ENCODE measurements at places on chromosomes 11 and 22.

DNA sequence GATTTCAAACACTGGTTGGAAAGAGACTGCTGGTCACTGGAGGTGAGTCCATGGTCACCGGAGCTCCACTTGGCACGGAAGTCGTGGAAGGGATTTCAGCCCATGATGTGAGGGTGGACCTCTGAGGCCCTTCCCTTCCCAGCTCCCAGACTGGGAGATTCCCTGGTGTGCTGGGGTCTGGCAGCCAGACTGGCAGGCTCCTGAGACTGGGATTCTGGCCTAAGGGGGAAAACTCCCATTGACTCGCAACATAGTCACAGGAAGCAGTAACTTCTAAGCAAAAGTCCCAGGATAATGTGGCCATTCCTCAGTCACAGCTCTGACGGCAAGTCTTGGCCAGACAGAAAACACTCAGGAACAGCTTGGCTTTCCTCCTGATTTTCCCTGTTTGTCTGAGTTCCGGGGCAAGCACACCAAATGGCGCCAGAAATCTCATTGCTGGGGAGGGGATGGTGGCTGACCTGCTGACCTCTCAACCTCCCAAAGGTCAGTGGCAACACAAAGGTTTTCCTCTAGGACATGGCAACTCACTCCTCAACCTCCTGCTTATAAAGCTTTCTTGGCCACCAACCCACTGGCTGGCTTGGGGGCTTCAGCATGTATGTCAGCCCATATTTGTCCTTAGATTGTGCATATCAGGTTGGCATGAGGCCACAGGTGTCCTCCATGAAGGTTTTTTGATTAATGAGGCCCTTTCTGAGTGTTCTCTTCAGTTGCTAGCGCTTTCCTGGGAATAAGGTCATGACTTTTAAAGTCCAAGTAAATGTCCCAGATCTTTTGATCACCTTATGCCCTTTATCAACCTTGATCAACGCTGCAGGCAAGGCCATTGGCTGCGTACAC lies 99.5 kb downstream of the CCDC81 start:
- DNase-seq = no peak

GRCh38 chr11:27147916-27148315 lies 107.3 kb downstream of the BBOX1 start:
- DNase-seq = no peak

DNA sequence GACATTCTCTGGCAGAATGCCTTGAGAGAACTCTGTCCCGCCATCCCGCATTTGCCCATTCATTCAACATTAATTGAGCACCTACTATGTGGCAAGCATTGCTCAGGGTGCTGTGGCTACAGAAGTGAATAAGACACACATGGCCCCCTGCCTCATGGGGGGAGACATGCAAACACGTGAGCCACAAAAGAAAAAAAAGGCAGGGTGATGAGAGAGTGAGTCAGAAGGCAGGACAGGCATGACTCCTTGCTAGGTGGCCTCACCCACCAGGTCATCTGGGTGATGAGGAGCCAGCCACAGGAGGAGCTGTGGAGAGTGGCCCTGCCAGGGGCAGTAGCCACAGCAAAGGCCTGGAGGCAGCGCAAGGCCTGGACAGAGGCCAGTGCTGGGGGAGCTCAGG lies 4.9 kb downstream of the CHRM4 start:
- DNase-seq = no peak

GRCh38 chr22:41401781-41402648 lies 20.3 kb downstream of the TEF start:
- DNase-seq = no peak

GRCh38 chr11:14578541-14578956 lies 58.4 kb upstream of the PSMA1 start:
- no peak for DNase-seq

DNA sequence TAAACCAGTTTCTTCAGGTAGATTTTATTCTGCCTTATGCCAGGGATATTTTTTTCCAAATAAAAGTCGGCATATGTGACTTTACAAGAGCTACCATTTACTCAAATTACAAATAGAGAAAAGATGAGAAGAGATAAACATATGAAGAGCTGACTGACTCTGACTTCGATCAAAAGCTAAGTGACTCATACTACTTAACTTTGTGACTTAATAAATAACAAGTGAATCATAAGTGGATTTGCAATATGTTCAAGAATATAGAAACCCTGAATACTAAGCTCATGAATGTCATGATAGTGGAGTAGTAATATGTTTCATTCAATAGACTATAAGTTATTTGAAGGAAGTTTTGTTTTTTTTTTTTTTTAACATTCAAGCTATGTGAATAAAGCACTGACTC lies 130.5 kb upstream of the ANO3 start:
- no peak for DNase-seq

DNA sequence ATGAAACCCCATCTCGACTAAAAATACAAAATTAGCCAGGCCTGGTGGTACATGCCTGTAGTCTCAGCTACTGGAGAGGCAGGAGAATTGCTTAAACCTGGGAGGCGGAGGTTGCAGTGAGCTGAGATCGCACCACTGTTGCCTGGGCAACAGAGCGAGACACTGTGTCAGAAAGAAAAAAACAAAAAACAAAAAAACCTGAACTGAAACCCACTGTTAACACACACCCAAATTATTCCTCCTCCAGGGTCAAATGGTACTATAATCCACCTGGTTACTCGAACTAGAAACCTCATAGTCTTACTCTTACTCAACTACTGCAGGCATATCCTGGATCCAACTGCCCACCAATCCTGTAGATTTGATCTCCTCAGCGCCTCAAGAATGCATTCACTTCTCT lies 35.5 kb downstream of the USP28 start:
- DNase-seq = no peak

- DNase-seq = no peak
Measured at GRCh38 chr11:35784699-35785098, 122.1 kb downstream of the TRIM44 start.

- DNase-seq = no peak
Measured at GRCh38 chr11:64409707-64410403, 50.9 kb downstream of the RPS6KA4 start.

GRCh38 chr11:118870396-118871343 lies 13.0 kb upstream of the CXCR5 start:
- peak; percentile 76 for DNase-seq

GRCh38 chr11:7787239-7787638 lies 9.5 kb downstream of the OR5P2 start:
- DNase-seq = no peak

DNA sequence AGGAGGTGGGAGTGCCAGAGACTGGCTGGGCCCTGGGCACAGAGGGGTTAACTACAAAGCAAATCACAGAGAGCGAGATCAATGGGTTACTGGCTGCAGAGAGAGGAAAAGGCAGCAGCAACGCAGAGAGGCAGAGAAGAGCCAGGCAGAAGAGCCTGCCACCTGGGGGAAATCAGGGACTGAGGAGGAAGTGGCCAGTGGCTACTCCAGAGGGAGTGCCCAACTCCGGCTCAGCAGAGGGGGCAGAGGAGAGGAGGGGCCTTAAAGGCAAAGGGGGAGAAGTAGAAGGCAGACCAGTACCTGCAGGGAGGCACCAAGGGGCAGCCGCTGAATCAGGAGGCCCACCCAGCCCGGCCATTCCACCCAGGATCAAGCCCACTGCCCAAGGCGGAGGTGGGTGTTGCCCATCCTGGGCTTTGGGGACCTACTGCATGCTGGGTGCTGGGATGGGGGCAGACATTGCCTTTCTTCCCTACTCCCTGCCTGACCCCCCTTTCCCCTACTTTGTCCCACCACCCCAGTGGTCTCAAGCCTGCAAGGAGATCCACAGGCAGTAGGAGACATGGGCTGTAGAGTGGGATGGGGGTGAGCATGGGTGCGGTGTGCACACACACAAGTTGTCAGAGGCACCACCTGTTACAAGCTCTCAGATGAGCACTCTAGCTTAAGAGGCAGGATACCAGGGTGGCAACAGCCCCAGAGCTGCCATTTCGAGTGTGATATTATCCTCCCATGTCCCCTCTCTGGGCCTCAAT lies 926 bp upstream of the GALR3 start:
- DNase-seq = no peak

DNA sequence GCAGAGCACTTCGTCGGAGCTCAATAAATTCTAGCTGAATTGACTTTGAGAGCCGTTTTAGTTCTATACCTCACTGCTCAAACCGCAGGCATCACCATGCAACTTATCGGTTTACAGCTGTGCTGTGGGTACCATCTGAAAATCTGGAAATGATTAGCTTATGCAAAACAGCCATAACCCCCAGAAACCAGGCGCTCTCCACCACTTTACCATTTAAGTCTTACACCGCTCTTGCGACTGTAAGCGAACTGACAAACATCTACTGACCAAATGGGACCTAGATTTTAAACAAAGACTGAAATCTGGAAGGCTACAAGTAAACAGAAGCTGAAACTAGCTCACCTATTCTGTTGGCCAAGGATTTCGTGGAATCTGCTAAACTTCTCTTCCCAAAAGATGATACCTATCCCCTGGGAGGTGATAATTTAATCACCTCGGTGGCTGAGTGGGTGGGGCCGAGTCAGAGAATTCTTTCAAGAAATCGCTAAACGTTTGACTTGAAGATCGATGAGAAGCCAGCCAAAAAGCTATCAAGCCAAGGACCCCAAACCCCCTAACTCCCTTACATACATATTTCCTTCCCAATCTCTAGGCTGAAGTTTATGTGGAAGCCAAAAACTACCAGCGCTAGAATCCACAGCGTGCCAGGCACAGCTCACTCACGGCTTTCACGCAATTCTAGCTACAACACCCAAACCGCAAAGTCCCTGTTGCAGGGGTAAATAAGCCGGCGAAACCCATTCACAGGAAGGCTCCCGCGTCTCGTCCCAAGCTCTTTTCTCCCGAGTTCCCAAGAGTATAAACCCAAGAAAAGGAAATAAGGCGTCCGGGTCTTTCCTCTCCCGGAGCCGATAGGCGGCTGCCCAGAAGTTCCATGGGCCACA lies 644 bp downstream of the SPTY2D1 start:
- no peak for DNase-seq

DNA sequence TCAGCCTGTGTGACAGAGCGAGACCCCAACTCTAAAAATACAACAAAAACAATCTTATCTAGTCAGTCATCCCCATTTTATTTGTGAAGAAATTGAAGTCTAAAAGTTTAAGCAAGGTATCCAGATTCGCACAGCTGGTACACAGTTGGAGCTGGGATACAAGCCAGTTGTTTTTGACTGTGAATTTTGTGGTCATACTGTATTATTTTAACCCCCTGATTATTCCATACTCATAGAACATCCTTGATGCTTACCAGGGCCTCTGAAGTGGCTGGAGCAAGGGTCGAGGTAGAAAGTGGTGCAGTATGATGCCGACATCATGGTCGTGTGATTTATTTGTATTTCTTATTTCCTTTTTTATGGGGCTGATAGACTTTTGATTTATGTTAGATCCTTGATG lies 50.0 kb downstream of the BID start:
- DNase-seq = no peak

GRCh38 chr22:22125579-22126468 lies 118.8 kb upstream of the VPREB1 start:
- DNase-seq = no peak

DNA sequence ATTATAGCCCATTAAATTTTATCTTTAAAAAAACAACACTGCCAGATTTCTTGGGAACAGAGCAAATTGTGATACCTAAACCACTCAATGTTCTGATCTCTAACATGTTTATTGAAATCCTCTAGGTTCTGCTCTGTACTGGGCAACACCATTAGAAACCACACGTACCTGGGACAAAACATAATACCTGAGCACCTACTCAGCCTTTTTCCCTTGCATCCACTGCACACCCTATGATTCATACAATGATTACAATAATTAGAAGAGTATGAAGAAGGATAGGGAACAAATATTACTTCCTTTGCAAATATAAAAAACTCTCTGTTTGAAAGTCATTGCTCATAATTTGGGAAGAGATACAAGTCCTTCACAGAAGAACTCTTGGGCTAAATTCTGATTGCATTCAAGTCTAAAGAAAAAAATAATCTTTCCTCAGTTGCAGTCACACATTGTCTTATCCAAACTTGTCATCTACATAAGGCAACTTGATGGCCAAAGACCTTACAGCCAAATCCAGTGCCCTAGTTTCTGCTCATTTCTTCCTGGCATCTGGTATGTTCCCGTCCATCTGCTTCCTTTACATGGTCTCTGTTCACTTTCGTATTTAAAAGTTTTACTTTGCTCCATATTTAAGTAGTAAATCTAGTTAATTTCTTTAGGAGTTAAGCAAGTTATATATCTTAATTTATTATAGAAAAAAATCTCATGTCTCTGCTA lies 407.4 kb downstream of the LRRC4C start:
- DNase-seq = no peak

DNA sequence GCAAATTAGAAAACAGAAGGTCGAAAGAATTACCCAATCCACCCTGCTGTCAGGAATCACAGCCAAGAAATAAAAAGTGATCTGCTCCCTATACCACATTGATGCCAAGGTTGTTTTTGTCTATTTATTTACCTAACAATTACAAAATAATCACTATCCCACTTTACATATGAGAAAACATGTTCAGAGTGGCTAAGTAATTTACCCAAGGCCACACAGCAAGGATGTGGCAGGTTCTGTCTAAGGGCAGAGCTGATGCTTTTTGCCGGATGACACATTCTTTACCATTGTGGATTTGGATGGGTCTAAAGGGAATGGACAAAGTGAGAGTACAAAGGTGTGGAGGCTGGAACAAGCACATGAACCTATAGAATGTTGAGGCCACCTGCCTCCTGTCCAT lies 460.7 kb downstream of the INSC start:
- DNase-seq = no peak

DNA sequence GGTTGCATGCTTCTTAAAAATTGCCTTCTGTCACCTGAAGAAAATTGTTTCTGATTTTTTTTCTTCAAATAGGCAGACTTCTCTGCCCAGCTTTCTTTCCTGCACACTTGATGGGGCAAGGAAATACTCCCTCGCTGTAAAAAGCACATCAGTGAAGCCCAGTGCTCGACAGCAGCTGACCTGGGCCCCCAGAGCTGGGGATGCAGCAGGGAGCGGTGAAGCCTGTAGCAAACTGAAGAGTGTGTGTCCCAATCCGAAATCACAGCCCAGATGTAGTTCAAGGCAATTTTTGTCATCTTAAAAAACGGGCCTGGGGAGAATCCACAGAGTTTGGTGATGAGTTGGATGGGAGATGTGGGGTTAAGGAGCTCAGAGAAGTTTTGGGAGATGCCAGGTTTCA lies 27.0 kb upstream of the MPPED1 start:
- no peak for DNase-seq

DNA sequence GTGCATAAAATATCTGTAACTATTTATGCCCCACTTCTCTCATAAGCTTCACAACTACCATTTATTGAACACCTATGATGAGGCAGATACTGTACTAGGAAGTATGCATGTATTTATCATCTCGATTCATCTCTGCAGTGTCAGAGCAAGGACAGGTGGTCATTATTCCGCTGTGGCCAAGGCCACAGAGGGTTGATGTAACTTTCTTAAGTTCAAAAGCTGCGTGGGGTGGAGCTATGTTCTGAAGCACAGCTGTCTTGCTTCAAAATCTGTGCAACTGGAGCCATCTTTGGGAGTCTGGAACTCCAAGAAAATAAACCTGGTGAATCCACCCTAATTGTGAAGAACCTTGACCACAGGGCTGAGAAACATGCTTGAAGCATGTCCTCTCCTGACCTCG lies 60.2 kb upstream of the HMGXB4 start:
- no peak for DNase-seq
